ENCODE measurements at places on chromosomes 1 and 21. TPM values are rescaled to one million over a fixed set of nuclear protein-coding genes. Genes with fewer than 3 reads are reported as not detected.

HSD3B2 gene
- total RNA-seq = not detected

GRCh38 chr1:6961905-6962477 lies 176.7 kb downstream of the CAMTA1 start:
- DNase-seq = no peak

DNA sequence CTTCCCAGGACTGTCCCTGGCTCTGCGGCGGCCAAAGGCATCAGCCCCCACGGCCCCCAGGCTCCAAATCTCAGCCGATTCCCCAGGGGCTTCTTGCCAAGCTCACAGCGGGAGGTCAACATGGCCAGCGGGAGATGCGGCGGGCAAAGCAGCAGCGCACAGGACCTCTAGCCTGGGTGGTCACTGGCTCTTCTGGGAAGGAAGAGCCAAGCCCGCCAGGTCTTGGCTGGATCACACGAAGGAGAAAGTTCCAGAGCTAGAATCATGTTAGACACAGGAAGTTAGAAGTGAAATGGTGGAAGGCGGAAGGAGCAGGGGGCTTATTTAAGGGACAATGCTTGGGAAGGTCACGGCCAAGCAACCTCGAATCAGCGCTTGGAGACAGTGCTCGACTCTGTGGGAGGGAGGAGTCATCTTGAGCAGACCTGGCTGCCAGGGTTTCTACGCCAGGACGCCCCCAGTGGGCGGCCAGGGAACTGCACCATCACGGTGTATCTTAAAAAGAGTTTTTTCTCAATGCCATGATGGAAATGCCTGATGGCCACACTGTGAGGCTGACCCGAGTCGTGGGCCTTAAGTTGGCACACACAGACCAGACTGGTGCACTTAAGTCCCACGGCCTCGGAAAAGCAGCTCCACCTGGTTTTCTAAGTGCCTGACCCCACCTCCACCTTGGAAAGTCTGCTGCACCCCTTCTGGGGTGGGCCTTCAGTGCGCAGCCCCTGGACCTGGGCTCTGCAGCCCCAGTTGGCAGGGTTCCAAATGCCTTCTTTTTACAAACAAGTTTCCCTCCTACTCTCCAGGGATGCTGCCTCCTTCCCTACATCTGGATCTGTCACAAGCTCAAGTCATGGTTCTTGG lies 29.3 kb downstream of the SLC66A1 start:
- DNase-seq = peak; percentile 52

POU3F1 gene
- not detected for total RNA-seq

OR2L8 gene
- total RNA-seq = not detected

LORICRIN gene
- not detected for total RNA-seq

NTMT2 gene
- total RNA-seq = not detected

KCNN3 gene
- 0.36 TPM for total RNA-seq

NKAIN1 gene
- total RNA-seq = 3.3 TPM
